ENCODE measurements at places on chromosomes 11 and 22.
A peak's percentile ranks its signal among the peaks of the same experiment; 100 is the strongest.

DNA sequence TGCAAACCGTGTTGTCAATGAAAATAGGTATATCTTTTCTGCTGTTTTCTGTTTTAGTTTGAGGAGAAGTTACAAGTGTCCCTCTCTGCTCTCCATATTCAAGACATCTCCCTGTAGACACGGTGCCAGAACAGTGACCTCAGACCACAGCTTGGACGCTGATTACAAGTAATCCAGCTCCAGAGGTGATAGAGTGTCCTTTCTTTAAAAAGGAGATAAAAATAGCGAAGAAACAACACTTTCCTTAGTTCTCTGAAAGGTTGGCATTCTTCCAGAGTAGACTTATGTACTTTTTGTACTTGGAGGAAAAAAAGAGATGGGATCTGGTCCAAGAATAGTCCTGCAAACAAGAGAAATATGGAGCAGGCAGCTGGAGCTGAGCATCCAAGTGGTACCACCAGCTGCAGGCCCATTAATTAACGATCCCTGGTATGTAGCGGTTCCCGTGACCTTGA, 43.0 kb upstream of the WT1 start:
- no peak for DNase-seq

- no peak for DNase-seq
These were observed 63.8 kb upstream of the VPREB1 start for GRCh38 chr22:22180738-22181285.

GRCh38 chr22:42152661-42153270, 22.2 kb upstream of the CYP2D6 start:
- DNase-seq = no peak

- DNase-seq = peak; percentile 82
These were observed 77.6 kb upstream of the IGLL5 start for GRCh38 chr22:22810018-22810427.

GRCh38 chr11:44955015-44955738, 4.5 kb upstream of the TP53I11 start:
- DNase-seq = no peak

- DNase-seq = no peak
These were observed 132.9 kb upstream of the GUCY1A2 start for GRCh38 chr11:107151158-107151557.

Data from activated CD4-positive, alpha-beta memory T cell treated with anti-CD3 and anti-CD28 coated beads, Interleukin-2, amount 10 ng/mL, durations not matched to agents 7 days and 5 days (primary cell).